Stimulated activated CD4-positive, alpha-beta T cell treated with anti-CD3 and anti-CD28 coated beads, Interleukin-2, amount 100 ng/mL, for 4 hours (primary cell): ENCODE measurements at places on chromosomes 11 and 22.
A peak's percentile ranks its signal among the peaks of the same experiment; 100 is the strongest.

- DNase-seq, result no peak
Measured at GRCh38 chr11:110897035-110897434, 184.8 kb upstream of the ARHGAP20 start.

DNA sequence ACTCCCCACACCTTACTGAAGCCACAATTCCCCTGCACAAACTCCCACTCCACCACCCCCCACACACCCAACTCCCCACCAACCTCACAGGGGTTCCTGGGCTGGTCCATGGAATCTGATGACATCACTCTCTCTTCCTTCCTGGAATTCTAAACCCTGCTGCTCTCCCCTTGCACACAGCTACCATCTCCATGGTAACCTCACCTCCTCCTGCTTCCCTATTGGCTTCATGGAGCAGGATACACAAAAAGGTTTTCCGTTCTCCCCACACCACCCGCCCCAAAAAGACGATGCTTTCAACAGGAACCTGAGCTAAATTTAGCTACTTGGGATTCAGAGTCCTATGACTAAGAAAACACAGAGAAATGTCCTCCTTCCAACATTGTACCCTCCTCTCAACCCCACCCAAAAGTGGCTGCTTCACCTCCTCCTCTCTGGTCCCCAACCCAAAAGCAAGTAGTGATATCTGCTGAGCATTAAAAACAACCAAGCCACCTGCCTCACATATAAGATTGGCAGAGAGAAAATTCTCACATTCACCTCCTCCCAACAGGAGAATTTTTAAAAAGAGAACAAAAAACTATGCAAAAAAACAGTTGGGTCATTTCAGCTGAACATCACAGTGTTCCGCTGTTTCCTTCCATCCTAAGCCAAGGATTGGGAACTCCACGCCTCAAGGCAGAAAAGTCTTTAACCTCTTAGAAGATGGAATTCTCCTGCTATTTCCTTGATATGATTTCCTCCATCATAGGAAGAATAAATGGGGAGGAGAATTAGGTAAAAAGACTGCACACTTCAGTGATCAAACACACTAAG lies 66.9 kb downstream of the RBFOX2 start:
- DNase-seq, result no peak

DNA sequence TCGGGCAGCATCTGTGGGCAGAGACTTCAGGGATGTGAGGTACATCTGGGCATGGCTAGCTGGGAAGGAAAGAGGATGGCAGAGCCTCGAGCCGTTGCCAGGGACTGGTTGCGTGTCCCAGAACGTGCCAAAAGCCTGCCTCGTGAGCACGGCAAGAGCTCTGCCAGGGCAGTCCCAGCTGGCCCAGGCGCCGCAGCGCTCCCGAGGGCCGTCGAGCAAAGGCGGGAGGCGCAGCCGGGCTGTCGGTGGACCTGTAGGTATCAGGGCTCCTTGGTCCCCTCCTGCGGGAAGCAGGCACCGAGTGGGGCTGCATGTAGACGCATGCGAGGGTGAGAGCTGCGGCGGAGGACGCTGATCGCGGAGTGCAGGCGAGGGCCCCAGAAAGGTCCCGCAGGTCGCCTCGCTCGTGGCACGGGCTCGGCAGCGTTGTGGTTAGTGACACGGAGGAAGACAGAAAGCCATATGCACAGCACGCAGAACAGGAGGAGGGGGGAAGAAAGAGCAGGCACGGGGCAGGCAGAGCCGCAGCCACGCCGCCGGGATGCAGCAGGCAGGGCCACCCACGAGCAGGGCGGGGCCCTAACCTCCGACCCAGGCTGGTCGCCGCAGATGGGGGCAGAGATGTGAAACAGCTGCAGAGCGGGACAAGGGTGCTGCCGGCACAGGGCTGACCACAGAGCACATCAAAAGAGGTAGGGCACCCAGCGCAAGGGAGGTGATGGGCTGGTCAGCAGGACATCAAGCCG lies 18.0 kb downstream of the LSP1 start:
- no peak for DNase-seq

- no peak for DNase-seq
Measured at GRCh38 chr11:111334532-111335502, 36.5 kb downstream of the POU2AF3 start.

GRCh38 chr11:125922156-125922555 lies 17.8 kb downstream of the DDX25 start:
- no peak for DNase-seq

- no peak for DNase-seq
Measured at GRCh38 chr22:20786536-20786979, 12.6 kb downstream of the SERPIND1 start.

- no peak for DNase-seq
Measured at GRCh38 chr11:112481893-112482292, 221.2 kb upstream of the PLET1 start.

DNA sequence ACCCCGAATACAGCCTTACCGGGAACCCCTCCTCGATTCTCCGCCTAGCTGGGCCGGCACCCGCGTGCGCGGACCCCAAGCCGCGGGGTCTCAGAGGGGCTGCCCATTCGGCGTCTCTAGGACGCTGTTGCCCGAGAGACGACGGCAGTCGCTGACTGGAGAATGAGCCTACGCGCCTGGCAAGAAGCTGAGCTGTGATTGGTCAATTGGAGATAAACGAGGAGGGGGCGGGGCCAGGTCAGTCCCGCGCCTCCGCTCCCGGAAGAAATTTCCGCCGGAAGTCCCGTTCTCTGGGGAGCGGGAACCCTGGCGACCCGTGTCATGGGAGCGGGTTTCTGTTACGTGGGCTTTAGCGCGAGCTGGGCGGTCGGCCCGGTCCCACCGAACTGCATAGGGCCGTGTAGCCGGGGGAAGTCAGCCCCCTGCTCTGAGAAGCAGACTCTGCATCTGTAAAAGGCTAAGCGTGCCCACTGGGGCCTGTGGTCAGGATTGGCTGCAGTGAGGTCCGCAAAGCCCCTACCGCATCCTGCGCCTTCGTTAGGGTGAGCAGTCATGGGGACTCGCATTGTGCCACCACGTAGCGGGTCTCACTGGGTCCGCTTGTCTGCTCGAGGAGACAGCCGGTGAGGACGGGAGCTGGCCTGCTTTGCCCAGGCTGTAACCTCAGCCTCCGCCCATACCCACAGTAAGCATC lies at the start of gene EFCAB6:
EFCAB6 (minus strand) TSS at position 157 of the 694 bp plus-strand sequence. CDS start 29,987 bp downstream, outside the sequence.
- DNase-seq, result peak; percentile 87

- no peak for DNase-seq
Measured at GRCh38 chr11:88324562-88325345, 12.8 kb downstream of the CTSC start.

GRCh38 chr11:78350646-78351165 lies 66.9 kb downstream of the GAB2 start:
- DNase-seq, result no peak

DNA sequence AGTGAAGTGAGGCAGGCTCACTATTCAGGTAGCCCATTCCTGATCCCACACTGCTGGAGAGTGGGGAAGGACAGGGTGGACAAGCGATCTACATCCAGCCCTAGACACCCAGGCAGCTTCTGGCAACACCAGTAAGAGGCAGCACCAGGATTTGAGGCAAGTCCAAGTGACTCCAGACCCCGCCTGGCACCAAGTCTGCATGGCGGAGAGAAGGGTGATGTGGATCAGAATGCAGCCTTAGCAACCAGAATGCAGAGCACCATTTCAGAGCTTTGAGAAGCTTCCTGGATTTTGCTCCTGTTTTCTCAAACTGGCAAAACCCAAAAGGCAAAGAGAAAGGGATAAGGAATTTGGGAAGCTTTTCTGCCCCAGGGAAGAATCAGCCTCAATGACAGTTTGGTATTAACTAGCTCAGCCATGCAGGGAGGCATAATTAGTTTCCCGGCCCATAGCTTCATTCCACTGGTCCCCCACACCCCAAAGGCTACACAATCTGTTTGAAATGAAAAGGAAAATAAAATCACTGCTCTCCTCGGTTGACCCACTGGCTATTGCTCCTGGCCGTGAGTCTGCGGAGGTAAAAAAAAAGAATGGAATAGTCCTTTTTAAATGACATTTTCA lies 17.3 kb downstream of the GALNT18 start:
- DNase-seq, result no peak

GRCh38 chr22:30056015-30056414 lies 24.2 kb upstream of the HORMAD2 start:
- DNase-seq, result no peak

GRCh38 chr22:44357966-44358465 lies 45.3 kb upstream of the SHISAL1 start:
- DNase-seq, result no peak

DNA sequence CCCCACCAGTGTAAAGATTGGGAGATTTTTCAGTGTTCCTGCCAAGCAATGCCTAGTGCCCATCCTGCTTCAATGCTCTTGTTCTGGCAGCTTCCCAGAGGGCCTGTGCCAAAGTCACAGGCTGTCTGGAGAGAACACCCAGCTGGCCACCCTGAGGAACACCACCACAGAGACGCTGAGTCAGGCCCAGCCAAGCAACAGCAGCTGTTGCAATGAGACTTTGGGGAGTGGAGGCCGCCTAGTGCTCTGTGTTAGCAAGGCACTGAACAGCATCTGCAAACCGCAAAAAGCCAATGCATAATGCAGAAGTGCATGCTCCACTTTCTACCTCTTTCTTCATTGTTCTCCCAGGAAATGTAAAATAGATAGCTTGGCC lies 168.1 kb downstream of the NXPE2 start:
- no peak for DNase-seq

DNA sequence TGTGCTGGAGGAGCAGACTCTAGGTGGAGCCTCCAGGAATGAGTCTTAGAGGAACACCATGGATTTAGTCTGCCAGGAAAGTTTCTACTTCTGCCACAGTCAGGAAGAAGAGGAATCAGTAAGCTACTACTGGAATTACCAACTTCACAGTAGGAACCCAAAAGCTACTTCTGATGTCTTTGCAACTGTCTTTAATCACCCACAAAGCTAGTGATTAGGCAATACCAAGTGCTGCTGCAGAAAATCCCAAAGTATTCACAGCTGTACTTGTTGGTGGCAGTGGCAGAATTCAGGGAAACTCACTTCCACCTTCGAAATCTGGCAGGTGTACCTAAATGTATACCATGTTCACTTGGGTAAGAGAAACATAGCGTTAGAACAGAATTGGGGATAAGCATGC lies 264.5 kb upstream of the SORL1-AS1 start:
- DNase-seq, result no peak

DNA sequence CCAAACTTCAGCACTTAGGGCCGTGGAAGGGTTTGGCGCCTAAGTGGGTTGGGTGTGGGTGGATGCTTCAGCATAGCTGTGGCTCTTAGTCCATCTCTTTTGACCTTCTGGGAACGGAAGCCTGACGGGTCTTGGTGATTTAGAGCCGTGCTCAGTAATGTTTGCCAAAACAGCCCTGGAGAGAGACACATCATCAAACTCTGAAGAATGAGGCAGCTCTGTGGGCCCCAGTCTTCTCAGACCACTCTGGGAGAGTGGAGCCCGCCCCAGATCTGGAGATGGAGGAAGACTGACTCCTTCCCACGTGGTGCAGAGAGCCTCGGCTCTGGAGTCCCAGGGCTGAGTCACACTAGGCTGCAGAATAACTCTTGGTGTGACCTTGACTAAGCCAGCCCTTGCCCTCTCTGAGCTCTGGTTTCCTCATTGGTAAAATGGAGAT lies 168.9 kb downstream of the C11orf91 start:
- no peak for DNase-seq

- DNase-seq, result no peak
Measured at GRCh38 chr11:44333271-44334218, 23.6 kb upstream of the ALX4 start.

DNA sequence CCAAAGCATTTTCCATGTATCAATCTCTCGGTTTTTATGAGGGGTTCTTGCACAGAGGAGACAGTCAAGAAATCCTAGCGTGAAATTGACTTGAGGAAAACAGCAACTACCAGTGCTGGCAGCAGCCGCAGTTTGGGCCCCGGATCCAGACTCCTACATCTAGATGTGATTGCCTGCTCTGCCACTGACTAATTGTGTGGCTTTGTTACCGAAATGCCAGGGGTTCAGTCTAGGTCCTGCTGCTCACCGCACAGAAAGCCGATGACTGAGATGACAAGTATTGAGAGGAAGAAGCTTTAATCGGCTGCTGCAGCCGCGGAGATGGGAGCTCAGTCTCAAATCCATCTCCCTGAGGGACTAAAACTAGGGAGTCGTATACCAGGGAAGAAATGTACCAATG lies 8.2 kb upstream of the GLB1L3 start:
- no peak for DNase-seq
